ENCODE measurements at places on chromosomes 5 and 9. TPM values are rescaled to one million over a fixed set of nuclear protein-coding genes. Genes with fewer than 3 reads are reported as not detected.

The PCDHGA4 gene
- 1.7 TPM for total RNA-seq

The MRRF gene
- total RNA-seq: 38.8 TPM

The BASP1 gene
- 249 TPM for total RNA-seq

The GOLGA1 gene
- 9.1 TPM for total RNA-seq

The CKMT2 gene
- not detected for total RNA-seq

The SPINK6 gene
- total RNA-seq: not detected

The SLC6A3 gene
- total RNA-seq: not detected

The IL33 gene
- 78.3 TPM for total RNA-seq

The ZDHHC11 gene
- 2.4 TPM for total RNA-seq

The AK8 gene
- 0.30 TPM for total RNA-seq

The GPX8 gene
- 89.7 TPM for total RNA-seq
